ENCODE measurements at places on chromosomes 7 and 10.

DNA sequence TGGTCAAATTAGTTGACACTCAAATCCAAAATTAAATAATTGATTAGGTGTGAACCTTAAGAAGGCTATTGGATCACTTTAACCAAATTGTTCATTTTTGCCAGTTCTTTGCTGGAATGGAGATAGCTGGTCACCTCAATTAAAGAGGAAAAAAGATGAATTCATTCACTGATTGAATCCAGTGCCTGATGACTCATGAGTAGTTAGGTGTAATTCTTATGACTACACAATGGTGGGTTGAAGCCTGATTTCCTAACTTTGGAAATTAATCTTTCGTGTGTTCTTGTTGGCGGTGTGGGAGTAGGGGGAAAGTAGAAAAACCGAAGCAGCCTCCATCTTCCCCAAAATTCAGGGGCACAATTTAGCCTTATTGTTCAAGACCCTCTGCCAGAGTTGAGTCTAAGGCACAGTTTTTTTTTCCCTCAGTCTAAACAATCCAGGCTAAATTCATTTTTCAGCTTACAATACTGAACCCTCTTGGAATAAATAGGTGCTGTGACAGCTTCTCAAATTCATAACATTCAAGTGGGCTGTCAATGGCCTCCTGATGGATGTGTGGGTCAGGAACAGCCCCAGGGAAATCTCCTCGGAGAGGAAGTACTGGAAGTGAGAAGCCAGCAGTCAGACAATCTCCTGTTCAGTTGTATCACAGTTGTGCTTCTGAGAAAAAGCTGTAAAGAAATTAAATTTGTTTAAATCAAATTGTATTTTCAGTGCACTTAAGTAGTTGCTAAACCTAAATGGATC, 356.6 kb downstream of the BBS9 start:
- peak; percentile 18 for DNase-seq

- no peak for DNase-seq
These were observed 270.3 kb upstream of the AOAH start for GRCh38 chr7:36994456-36995112.

DNA sequence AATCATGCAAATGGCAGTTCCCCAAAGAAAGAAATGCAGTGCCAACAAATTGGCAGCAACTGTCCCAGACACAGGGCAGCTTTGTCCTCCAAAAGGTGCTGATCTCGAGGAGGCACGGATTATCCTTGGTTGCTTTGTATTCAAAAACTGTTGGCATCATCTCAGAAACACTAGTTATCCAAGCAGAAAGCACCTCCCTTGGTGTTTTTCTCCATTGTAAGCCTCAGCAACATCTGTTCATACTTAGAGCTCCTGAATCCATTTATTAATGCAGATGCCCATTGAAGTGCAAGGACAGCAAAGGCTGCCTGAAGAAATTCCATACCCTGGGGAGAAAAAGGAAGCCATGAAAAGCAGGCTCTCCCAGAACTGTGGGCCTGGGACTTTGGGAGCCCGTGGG, 1.1 kb upstream of the NPS start:
- no peak for DNase-seq

- no peak for DNase-seq
These were observed 110.8 kb upstream of the PPP2R2D start for GRCh38 chr10:131790021-131790420.

DNA sequence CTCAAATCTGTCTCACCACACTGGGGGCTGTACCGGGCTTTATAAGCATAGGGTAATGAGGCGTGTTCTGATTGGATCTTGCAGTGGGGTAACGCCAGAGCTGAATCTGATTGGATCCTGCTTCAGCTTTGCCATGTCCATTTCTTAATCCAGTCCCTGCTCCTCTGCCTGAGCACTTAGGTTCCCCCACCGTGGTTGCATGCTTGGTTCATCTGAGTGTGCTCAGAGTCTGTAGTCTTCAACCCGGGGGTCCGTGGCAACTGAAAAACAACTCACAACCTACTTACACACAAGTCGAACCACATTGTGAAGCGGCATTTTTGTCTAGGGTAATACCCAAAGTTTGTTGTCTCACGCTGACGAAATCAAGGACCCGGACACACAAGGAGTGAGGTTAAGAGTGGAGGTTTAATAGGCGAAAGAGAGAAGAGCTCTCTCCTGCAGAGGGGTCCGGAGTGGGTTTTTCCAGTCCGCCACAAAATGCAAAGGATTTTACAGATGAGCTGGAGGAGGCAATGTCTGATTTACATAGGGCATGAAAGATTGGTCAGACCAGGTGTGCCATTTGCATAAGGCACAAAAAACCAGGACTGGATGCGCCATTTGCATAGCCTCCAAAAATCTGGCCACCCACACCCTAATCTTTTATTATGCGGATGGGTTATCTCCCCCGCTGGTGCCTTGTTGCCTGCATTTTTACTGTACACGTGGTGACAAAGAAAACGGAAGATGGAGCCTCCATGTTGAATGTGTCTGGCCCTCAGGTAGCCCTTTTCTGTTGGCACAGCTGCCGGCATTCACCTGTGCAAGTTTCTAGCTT, 641.8 kb upstream of the FOXK1 start:
- DNase-seq, result no peak
